ENCODE measurements at places on chromosomes 6 and 20.

DNA sequence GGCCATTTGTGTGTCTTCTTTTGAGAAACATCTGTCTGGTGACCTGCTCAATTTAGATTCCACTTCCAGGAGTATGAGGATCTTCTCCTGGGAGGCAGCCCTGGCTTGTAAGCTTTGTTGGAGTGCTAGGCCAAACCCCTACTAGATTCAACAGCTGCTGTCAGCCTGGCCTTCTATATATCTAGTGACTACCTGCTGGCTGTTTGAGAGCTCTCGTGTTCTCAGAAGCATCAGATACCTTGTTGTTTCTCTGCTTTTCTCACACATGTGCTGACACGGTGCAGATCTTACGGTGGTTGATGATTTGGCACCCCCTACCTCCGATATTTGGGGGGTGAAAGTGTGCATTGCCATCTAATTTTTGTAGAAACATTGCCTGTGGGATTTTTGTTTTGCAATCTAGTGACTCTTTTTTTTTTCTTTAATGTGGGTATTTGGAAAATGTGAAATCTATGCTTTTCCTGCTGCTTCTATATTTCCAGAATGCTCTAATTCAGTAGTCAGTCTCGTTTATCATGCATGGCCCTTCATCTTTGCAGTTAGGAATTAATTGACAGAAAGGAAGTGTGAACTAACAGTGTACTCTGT lies 4.7 kb downstream of the CCN2 start:
- DNase-seq: no peak

GRCh38 chr20:34401741-34402455 lies 38.8 kb downstream of the ITCH start:
- no peak for DNase-seq

- DNase-seq: no peak
Measured at GRCh38 chr6:159973951-159974350, 5.1 kb downstream of the IGF2R start.

DNA sequence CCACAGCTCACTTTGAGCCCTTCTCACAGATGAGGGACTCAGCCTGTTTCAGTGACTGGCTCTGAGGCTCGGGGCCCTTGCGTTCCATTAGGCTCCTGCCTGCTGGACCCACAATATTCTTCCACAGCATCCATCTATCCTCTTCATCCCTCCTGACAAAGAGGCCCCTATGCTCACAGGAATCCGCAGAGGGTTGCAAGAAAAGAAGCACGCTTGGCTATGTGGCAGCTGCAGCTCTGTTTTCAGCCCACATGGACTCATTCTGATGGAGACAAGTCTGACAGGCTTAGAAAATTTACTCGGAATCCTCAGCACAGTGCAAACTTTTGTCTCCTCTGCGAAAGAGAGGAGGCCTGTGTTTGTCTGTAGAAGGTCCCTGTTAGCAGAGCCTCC lies 207.5 kb downstream of the SYNDIG1 start:
- DNase-seq: no peak

DNA sequence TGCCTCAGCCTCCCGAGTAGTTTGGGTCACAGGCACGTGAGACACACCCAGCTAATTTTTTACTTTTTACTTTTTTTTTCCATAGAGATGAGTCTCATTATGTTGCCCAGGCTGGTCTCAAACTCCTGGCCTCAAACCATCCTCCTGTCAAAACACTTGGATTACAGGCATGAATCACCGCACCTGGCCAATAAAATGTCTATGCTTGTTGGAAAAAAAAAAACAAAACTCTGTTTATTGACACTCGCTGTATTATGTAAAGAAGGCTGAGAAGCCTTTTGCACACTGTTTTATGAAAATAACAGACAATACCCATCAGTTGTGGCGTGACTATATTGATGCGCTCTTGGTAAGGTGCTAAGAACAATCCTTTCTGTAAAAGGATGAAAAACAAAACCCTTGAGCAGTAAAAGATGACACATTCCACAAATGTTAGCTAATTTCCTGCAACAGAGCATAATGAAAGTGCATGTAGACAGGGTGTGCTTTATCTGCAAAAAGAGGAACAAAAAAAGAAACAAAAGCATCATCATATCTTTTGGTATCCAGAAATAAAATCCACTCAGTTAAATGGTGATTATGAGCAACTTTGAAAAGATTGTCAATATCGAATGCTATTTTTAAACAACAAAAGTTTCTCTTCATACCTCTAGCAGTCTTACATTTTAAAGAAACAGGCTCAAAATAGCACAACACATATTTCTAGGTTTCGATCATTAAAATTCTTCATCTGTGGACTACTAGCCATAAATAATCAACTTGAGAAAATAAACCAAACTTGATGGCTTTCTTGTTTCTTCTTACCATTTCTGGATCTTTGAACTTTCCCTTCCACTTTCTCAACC lies 108.3 kb upstream of the PHACTR1 start:
- no peak for DNase-seq

- DNase-seq: no peak
Measured at GRCh38 chr6:10363911-10364310, 51.0 kb downstream of the TFAP2A start.

GRCh38 chr6:76703786-76704185 lies 631.3 kb upstream of the IMPG1 start:
- DNase-seq: no peak

GRCh38 chr6:23828861-23829260 lies 297.2 kb upstream of the NRSN1 start:
- DNase-seq: no peak

DNA sequence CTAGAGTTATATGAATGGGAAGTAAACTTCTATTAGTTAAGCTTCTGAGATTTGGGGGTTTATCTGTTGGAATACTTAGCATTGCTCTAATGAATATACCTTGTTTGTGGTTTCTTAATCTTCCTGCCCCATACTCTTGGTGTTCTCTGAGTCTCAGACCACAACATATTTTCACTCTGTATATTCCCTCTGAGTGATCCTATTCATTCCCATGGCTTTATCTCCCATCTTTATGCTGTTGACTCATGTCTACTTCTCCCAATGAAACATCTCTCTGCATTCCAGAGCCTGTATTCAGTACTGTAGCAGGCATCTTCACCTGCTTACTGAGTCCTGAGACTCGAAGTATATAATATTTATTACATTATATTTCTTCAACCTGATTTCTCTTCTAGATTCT lies 283.7 kb upstream of the MAP3K7 start:
- no peak for DNase-seq

DNA sequence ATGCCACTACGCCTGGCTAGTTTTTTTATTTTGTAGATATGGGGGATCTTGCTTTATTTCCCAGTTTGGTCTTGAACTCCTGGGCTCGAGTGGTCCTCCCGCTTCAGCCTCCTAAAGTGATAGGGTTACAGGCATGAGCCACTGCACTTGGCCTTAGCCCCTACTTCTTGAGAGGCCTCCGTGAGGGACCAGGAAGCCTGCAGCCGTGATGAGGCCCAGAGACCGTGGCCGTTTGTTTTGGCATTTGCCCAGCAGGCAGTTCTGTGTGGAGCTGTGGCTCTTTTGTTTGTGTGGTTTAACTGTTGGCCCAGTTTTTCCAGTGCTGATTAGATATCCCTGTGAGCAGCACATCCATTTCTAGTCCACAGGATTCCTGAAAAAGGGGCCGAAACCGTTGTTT lies 39.8 kb downstream of the SRSF3 start:
- DNase-seq: no peak

GRCh38 chr6:155521719-155522118 lies 66.1 kb upstream of the NOX3 start:
- DNase-seq: no peak

- no peak for DNase-seq
Measured at GRCh38 chr6:27295301-27296079, 16.6 kb downstream of the POM121L2 start.

GRCh38 chr6:73796881-73797280 lies 100.9 kb downstream of the CD109 start:
- no peak for DNase-seq

DNA sequence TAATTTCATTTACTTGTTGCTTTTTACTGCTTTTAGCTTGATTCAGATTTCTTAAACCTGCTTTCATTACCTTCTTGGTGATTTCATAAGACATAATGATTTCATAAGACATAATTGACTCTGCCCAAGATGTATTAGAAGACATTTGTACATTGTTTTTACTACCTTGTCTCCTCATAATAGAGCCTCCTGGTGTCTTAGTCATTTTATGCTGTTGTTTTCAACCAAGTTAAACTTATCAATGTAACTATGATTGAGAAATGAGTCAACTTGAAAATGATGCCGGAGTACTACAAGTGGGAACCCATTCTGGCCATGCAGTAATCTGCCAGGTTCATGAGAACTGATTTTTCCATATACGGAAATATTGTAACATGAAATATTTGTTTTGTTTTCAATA lies 573.6 kb downstream of the MMUT start:
- no peak for DNase-seq

DNA sequence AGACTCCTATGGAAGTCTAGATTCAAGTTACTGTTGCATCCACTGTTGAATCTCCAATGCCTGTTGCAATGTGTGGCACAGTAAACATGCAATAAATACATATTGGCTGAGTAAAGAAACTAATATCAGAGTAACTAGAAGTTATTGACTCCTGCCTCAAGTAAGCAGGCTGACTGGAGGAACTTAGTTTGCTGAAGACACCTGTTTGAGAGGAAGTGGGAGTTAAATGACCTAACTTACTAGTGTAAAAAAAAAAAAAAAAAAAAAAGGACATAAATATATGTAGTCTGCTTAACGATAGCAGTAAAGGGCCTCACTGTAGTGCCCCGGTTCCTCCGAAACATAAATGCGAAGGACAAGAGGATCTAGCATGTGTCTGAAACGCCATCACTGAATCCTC lies 249.8 kb upstream of the PRDM1 start:
- DNase-seq: no peak

GRCh38 chr6:142773859-142774648 lies 170.9 kb downstream of the HIVEP2 start:
- no peak for DNase-seq

DNA sequence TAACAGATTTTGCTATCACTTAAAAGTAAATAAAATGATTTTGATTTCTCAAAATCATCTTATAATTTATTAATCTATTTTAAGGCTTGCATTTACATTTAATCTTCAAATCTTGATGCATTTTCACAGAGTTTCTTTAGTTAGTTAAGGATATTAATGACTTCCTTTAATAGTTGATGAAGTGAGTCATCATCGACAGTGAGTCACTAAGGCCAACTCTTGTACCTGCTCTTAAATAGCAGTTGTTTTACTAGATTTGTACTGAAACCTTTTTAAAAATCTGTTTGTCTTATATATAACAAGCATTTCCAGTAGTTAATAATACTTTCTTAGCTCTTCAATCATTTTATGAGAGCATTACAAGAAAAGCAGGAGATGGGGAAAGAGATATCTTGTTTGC lies 191.7 kb downstream of the ESR1 start:
- DNase-seq: no peak

DNA sequence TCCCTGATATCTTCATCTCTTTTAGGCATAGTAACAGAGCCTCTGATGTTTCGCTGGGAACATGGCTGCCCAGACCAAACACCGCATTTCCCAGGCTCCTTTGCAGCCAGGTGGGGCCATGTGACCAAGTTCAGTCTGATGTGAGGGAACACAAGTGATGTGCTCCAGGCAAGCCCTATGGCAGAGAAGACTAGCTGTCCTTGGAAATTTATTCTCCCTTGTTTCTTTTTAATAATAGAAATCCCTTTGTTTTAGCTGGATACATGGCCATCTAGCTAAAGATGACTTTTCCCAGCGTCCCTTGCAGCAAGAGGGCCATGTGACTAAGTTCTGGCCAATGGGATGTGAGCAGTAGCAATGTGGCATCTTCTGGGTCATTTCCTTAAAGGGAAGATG lies 30.8 kb downstream of the SLC2A10 start:
- no peak for DNase-seq

DNA sequence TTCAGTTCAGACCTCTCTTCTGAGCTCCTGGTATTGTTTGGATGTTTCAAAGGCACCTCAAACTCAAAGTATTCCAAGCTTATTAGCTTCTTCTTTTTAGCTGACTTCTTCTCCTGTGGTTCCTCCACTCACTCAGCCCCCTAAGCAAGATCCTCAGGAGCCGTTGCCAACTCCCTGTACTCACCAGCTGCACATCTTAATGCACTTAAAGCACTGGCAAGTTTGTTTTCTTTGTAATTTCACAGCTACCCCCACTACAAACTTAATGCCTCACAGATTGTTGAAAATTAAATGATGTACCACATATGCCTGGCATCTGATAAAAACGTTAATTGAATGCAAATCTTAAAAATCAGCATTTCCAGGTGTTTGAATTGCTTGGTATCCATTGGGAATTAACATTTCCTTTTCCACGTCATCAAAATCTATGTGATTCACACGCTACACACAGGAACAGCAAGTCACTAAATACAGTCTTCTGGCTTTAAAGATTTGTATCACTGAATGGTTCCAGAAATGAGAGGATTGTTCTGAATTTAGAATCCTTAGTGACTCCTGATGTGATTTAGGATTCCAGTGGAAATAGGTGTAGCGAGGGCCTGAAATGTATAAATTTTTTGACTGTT lies 24.5 kb downstream of the CALHM6 start:
- no peak for DNase-seq

DNA sequence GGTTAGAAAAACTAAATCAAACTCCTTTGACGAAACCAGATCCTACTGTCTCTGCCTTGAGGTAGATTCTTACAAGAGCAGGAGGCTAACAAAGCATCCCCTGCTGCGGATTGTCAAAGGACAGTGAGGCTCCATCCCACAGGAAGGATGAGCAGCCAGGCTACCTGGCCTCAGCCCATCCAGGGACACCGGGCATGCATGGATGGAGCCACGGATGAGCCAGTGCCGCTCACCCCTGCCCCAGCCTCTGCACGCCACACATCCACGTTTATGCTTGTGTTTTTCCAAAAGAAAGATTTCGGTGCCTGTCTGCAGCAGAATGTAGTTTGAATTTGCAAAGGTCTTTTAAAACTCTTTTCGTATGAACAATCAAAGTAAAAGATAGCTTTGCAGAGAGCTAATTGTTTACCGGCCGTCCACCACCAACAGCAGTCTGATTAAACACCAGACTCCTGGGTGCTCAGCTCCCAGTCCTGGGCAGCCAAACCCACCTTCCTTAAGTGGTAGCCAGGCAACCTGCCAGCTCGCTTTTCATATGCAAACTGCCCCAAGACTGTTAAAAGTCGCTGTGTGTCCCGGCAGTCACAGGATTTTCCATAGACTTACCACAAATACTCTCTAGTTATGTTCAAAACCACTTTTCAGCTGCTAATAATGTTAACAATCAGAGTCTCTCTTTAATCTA lies 999 bp downstream of the THBS2 start:
- no peak for DNase-seq

- no peak for DNase-seq
Measured at GRCh38 chr6:37913210-37913609, 93.7 kb downstream of the ZFAND3 start.

- no peak for DNase-seq
Measured at GRCh38 chr20:41478026-41478425, 111.4 kb upstream of the EMILIN3 start.

DNA sequence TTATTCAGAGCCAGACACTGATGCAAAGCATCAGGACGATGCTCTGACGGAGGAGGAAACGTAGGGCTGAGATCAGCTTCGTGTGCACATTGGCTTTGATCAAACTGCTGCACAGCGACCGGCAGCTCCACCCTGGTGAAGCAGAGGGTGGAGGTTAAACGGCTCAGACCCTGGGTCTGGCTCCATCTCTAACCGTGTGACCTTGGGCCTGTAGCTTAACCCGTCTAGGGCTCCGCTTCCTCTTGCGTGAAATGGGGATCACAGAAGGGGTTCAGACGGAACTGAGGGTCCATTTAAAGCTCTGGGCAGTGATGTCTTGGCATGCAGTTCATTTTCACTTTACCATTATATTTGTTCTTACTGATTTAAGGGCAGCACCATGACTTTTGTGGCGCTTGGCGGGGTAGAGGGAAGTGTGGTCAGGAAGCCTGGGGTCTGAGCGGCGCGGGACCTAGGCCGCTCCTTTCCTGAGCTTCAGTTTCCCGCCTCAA lies 644 bp downstream of the RBL1 start:
- no peak for DNase-seq

GRCh38 chr20:11329271-11329670 lies 588.4 kb upstream of the BTBD3 start:
- no peak for DNase-seq

Data from stimulated activated CD4-positive, alpha-beta T cell treated with anti-CD3 and anti-CD28 coated beads, Interleukin-15, amount 100 ng/mL, for 48 hours (primary cell).